Neural crest cell (in vitro differentiated cells): ENCODE measurements at places on chromosomes 11 and 22. TPM values are rescaled to one million over a fixed set of nuclear protein-coding genes. Genes with fewer than 3 reads are reported as not detected.

DNA sequence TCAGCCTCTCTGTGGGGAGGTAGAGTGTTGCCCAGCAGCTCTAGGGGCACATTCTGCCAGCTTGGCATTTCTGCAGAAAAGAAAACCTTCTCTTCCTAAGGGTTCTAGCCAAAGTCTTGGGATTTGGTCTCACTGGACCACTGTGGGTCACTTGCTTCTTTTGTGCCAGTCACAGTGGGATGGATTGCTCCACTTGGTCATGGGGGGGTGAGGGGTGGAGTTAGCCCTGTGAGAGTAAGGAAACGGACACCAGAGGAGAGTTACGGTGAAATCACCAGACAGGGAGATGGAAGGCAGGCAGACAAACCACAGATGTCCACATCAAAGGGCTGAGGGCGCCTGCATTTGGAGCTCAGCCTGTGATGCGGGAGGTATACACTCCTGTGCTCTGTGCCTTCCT is 10.8 kb downstream of the SGSM1 start:
- no peak for DNase-seq

- no peak for DNase-seq
Observed at GRCh38 chr22:39313258-39314001, 6.0 kb downstream of the RPL3 start.

- DNase-seq, result no peak
Observed at GRCh38 chr11:70501933-70502540, 103.7 kb downstream of the CTTN start.

- DNase-seq, result no peak
Observed at GRCh38 chr22:28466399-28466798, 213.2 kb downstream of the TTC28 start.

- no peak for DNase-seq
Observed at GRCh38 chr11:84518631-84519183, 1108.4 kb downstream of the DLG2 start.

DNA sequence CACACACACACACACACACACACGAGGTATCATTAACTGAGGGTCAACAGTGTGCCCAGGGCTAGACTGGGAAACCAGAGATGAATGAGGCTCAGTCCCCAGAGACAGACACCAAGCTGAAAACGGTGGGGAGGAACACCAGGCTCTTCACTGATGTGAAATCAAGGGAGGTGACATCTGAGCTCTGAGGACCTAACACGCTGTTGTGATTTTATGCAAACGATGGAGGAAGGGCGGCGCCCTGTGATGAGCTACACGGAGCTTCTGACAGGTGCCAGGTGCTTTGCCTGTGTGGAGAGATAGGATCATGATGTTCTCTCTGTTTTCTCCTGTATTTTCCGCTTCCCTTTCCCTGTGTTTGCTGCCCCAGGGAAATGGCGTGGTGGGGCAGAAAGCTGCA is 6.5 kb upstream of the CYB5R3 start:
- no peak for DNase-seq

- no peak for DNase-seq
Observed at GRCh38 chr11:22491555-22492225, 133.9 kb downstream of the FANCF start.

GRCh38 chr22:45077286-45077685 is 67.5 kb upstream of the PHF21B start:
- DNase-seq, result no peak

- peak; percentile 9 for DNase-seq
Observed at GRCh38 chr11:26297189-26297975, 34.5 kb upstream of the ANO3 start.

GRCh38 chr11:43988040-43988817 is 45.8 kb downstream of the C11orf96 start:
- no peak for DNase-seq

GRCh38 chr11:15016200-15016599 is 44.0 kb upstream of the CALCA start:
- no peak for DNase-seq

DNA sequence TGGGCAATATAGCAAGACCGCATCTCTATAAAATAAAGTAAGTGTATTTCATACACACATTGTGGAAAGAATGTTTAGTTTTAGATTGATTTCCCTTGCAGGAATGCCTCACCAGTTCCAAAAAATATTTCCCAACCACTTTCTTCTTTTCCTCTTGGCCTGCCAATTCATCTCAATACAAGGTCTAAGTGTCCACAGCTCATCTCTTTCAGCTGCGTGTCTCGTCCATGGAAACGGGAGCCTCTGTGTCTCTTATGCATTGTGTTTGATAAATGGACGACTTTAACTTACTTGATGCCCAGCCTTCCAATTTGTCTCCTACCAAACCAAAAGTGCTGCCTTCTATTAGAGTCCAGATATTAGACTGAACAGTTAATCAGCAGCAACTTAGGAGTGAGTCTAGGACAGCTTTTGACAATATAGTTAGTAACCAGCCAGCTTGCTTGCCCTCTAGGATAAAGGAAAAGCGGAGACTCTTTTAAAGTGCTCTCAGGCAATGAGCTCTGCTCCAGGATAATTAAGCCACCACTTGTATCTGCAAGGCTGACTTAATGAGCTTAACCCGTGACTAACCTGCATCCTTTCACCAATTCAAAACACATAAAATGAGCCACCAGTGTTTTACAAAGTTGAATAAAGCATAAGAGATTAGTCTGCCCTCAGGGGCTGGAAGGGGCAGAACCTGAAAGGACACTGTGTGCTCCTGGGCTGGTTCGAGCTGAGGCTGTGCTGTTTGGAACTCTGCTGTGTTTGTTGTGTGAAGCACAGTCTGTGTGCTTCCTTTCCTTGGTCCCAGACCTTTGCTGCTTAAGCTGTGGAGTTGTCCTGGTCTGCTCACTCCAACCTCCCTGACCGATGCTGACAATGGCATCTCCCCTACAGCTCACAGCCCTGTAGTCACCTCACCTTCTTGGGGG is 27.5 kb downstream of the FBXO7 start:
- DNase-seq, result no peak

- DNase-seq, result no peak
Observed at GRCh38 chr11:17779861-17780594, 45.4 kb downstream of the KCNC1 start.

Gene DBX1
- total RNA-seq, result 26.3 and 29.6 TPM in 2 replicates

Gene LBHD1
- 7.0 and 7.8 TPM in 2 replicates for total RNA-seq

Gene LRRC55
- total RNA-seq, result 6.0 and 6.4 TPM in 2 replicates

Gene TMEM9B
- 14.3 and 15.7 TPM in 2 replicates for total RNA-seq

Gene PIK3C2A
- total RNA-seq, result 76.8 and 80.2 TPM in 2 replicates

Gene TUBA8
- total RNA-seq, result 2.0 and 2.8 TPM in 2 replicates

Gene CAT
- 29.2 and 30.6 TPM in 2 replicates for total RNA-seq

Gene FAT3
- 34.2 and 39.2 TPM in 2 replicates for total RNA-seq

Gene TESMIN
- total RNA-seq, result 4.2 and 6.8 TPM in 2 replicates
